H4 (cell line): ENCODE measurements at places on chromosomes 1 and 21.

DNA sequence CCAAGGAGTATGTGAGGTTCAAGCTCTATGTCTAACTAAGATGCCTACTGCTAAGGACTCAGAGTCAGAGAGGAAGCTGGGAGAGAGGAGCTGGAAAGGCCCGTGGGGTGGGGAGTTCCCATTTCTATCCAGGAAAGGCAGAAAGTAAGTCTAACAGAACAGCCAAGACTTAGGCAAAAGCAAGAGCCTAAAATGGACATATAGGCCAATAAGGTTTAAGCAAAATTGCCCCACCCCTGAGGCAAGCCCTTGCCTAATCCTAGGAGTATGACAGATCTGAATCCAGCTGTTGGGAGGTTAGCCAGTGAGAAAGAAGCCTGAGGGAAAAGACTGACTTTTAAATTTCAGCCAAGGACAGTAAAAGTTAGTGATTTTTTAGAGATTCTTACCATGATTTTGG, 1.6 kb upstream of the KLHDC9 start:
- DNase-seq = no peak

DNA sequence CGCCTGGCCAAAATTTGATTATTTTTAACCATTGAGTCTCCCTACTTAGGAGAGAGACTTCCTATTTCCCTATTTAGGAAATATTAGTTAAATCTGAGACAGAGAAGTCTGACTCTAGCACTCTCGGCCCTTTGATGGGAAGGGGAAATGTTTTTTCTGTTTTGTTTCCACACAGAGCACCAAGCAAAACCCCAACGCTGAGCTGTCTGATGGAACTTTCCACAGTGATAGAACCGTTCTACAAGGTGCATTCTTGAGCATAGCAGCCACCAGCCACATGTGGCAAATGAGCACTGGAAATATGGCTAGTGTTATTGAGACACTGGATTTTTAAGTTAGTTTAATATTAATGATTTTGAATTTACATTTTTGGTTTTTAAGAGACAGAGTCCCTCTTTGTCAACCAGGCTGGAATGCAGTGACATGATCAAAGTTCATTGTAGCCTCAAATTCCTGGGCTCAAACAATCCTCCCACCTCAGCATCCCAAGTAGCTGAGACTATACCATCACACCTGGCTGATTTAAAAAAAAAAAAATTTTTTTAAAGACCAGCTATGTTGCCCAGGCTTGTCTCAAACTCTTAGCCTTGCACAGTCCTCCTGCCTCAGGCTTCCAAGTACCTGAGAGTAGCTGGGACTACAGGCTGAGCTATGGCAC, 77.3 kb upstream of the GALNT2 start:
- no peak for DNase-seq

DNA sequence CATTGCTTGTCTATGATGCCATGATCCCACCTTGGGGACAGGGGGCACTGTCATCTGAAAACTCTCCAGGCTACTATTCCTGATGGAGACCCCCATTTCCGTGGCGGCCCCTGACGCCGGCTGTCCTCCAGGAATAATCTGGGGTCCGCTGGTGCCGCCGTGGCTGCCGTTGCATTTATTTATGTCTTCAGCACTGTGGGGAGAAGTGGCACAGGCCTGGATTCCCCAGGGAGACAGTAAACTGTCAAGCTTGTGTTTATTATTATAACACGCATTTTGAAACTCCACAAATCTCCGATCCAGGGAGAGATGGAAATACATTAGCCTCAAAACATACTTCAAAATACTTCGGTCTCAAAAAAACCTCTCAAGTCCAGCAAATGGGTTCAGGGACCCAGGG, 126.9 kb upstream of the C1orf174 start:
- DNase-seq = no peak

DNA sequence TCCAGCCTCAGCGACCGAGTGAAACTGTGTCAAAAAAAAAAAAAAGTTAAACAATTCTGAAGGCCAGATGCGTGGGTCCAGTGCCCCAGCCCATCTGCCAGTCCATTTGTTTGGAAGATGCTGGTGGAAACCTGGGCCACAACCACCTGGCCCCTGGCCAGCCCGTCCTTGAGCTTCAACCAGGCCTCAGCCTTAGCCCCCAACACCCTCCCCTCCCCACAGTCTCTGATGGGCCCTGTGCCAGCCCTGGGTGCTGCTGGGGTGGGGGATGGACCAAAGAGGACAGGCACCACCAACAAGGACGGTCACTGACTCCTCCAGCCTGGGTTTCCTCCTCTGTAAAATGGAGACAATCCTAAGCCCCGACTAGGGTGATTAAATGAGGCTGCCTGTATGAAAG, 19.6 kb upstream of the PLEKHG5 start:
- DNase-seq = no peak

DNA sequence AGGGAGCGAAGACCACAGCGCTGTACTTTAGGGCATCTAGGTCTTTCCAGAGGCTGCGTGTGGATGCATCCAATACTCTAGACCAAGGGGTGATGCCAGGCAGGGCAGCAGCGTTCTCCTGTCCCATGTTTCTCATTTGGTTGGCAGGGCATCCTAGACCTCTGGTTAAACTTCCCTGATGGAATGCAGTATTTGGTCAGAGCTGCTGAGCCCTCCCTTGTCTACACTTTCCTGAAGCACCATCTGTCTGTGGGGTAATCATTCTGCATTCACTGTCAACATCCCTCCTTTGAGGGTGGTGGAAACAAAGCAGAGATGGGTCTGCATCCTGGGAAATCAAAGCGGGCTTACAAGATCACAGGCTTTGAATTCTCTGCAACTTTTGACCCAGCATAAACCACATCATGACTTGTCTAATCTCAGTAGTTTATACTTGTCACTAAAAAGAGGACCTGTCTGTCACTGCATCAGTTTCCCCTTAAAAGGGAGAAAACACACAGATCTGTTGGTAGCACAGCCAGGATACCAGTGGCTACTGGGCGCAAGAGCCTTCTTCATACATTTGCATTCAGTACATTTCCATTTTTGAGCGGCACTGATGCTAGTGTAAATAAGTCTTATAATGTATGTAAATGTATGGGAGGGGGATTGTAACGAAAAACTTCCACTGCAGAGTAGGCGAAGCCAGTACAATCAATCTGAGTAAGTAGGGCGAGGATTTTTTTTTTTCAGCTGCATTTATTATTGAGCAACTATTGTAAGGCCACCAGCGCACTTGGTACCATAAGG, 106.3 kb downstream of the GALNT2 start:
- DNase-seq = no peak
